ENCODE measurements at places on chromosomes 1 and 21.

DNA sequence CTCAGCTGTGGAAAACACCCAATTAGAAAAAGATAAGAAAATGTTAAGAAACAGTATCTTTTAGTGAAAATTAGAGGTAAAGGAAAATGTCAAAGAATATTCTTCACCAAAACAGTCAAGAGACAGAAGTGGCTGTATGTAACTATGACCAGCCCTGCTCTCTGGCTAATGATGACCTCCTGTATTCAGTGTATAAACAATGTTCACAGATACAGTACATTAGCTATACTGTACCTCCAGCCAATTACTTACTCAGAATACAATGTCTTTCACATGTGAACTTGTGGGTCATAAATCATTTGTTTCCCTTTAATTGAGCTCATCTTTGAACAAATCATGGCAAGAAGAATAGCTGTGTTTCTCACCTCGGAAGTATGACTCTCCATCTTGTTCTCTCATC, 432.0 kb downstream of the LMO4 start:
- no peak for DNase-seq
- peaks cover 2% of the 10 kb centered on the region for H3K36me3 ChIP-seq
- no peak overlapping the region for H3K27ac ChIP-seq
- H3K27me3 ChIP-seq: peaks cover 7% of the 10 kb centered on the region
- H3K4me3 ChIP-seq: no peak overlapping the region

GRCh38 chr1:70017770-70018169, 187.6 kb downstream of the LRRC40 start:
- no peaks in the 10 kb centered on the region for H3K36me3 ChIP-seq
- no peak for DNase-seq
- H3K4me1 ChIP-seq: no peaks in the 10 kb centered on the region
- no peak overlapping the region for H3K27ac ChIP-seq

DNA sequence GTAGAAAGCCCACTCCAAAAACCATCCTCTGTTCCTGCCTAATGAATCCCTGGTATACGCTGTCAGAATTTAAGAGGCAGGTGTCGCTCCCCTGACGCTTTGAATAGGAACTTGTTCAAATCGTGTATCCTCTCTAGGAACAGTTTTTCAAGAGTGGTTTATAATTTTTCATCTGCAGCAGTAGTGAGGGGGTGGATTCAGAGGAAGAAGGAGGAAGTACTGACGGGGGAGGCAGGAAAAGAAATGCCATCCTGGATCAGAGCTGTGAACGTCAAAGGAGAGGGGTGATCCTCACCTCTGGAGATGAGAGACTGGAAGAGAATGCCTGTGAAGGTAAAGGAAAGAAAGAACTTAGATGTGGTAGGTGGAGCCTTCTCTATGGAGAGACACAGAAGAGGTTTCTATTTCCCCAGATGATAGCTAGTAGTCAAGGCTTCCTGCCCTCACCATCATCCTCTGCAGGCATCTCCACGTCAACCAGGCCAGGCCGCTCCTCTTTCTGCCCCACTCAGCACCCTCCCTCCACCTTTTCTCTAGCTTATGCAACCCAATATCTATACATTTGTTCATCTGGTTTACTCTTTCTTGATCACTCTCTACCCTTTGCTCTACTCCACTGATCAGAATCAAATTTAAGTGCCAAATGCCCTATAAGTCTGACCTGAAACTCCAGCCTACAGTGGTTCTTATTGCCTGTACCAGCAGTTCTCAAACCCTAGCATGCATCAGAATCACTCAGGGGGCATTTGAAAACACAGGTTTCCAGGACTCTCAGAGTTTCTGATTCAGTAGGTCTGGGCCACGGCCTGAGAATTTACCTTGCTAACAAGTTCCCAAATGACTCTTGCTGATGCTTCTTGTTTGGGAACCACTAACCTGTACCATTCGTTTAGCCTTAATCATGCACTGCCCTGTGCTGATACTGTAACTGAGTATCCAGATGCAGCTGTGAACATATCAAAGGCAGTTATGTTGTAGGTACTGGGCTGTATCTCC, 13.1 kb upstream of the BCL9 start:
- peaks cover 8% of the 10 kb centered on the region for H3K4me1 ChIP-seq
- DNase-seq: no peak
- H3K36me3 ChIP-seq: peaks cover 4% of the 10 kb centered on the region
- no peak overlapping the region for H3K27ac ChIP-seq
- no peak overlapping the region for H3K4me3 ChIP-seq

DNA sequence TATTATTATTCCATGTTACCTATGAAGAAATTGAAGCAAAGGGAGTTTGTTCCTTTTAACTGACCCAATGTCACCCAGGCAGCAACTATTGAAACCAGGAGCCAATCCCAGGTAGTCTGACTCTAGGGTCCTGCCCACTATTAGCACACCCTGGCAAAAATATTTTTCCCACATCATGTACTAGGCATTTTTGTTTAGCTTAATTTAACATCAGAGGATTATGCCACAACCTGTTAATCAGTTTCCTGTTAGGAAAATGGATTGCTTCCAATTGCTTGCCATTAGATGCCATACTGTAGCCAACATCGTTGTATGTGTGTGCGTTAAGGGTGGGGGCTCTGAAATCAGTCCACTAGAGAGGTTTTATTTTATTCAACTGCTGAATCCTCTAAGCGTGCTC, 281.1 kb downstream of the DNM3 start:
- DNase-seq: no peak
- no peaks in the 10 kb centered on the region for H3K27me3 ChIP-seq
- H3K36me3 ChIP-seq: peaks cover 4% of the 10 kb centered on the region
- H3K4me1 ChIP-seq: peaks cover 28% of the 10 kb centered on the region

DNA sequence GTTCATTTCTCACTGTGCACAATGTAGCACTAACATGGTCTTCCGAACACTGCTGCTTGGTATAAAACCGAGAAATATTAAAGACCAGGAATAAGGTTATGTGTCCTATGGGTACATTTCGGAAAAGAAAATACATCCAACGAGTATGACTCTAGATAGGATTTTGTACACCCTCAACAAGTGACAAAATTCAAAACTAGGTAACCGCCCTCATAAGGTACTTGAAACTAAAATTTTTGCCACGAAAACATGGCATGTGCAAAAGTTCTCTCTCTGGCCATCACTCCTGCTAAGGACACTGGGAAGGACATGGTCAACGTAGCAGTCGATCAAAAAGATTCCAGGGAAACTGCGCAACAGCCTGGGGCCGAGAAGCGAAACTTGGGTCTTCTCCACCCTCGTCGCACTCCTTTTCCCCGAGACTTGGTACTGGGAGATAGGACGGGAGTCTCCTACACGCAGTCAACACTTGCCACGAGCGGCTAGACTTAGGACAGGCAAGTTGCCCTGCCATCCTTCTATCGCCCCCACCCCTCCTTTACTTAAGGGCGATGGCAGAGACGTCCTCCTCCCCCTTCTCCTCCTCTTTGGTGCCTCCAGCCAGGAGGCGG, 338 bp upstream of the TOR1AIP1 start:
- H3K27me3 ChIP-seq: no peaks in the 10 kb centered on the region
- H3K4me3 ChIP-seq: peak overlapping the region; percentile 99
- peak overlapping the region; percentile 100 for H3K27ac ChIP-seq
- H3K4me1 ChIP-seq: peaks cover 36% of the 10 kb centered on the region
- DNase-seq: no peak
- peaks cover 8% of the 10 kb centered on the region for H3K36me3 ChIP-seq

GRCh38 chr21:36854391-36854790, 112.1 kb downstream of the HLCS start:
- no peak for DNase-seq
- no peak overlapping the region for H3K4me3 ChIP-seq
- H3K27me3 ChIP-seq: no peaks in the 10 kb centered on the region
- H3K4me1 ChIP-seq: peaks cover 8% of the 10 kb centered on the region
- no peak overlapping the region for H3K27ac ChIP-seq

GRCh38 chr1:185704181-185704580, 30.0 kb upstream of the HMCN1 start:
- H3K36me3 ChIP-seq: peaks cover 5% of the 10 kb centered on the region
- peaks cover 35% of the 10 kb centered on the region for H3K27me3 ChIP-seq
- H3K4me3 ChIP-seq: no peak overlapping the region

- H3K27ac ChIP-seq: no peak overlapping the region
- peak overlapping the region; percentile 45 for H3K4me3 ChIP-seq
- peaks cover 5% of the 10 kb centered on the region for H3K4me1 ChIP-seq
- no peak for DNase-seq
- peaks cover 14% of the 10 kb centered on the region for H3K27me3 ChIP-seq
- H3K36me3 ChIP-seq: no peaks in the 10 kb centered on the region
Measured at GRCh38 chr1:40153073-40153770, 8.0 kb upstream of the RLF start.

DNA sequence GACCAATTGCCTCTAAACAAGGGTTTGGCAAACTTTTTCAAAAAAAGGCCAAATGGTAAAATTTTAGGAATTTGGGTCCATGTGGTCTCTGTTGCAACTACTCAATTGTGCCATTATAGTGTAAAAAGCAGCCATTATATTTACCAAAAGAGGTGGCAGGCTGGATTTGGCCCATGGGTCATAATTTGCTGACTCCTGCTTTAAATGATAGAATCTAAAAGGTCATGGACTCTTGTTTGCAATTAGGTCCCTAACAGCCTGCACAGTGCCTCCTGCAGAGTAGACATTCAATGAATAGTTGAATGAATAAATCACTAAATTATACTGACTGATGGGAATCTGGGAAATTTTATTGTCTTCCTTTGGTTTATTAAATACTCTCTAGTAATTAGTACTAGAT, 6.2 kb downstream of the BECN2 start:
- H3K4me1 ChIP-seq: no peaks in the 10 kb centered on the region
- H3K27ac ChIP-seq: no peak overlapping the region
- no peak overlapping the region for H3K4me3 ChIP-seq
- no peaks in the 10 kb centered on the region for H3K36me3 ChIP-seq

DNA sequence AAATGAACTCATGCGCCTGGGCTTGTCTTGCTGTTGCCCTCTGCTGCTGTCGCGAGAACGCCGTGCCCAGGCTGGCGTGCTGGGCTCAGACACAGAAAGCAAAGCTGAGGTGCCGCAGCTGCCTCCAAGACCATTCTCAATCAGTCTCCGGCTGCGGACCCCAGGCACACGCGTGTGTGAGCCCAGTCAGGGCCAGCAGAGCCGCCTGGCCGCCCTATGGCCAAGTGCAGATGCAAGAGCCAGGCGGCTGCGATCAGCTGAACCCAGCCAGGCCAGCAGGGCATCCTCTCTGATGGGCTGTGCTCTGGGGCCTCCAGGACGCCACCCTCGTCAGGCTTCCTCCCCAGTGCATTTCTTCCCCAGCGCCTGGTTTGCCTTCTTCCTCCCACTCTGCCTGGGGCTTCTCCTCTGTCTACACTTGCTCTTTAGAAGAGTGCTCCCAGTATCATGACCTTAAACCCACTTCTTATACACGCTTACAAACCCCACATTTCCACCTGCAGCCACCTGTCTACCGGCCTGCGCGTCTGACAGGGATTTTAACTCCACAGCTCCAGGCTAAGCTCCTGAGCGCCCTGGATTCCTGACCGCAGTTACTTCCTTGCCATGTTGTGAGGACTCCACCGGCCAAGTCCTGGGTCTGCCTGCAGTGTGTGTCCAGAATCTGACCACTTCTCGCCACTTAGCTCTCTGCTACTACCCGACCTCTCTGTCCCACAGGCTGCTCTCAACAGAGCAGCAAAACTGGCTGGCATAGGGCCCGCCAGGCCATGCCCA, 21.7 kb upstream of the LRRC47 start:
- no peak overlapping the region for H3K4me3 ChIP-seq
- no peak for DNase-seq
- no peak overlapping the region for H3K27ac ChIP-seq
- peaks cover 11% of the 10 kb centered on the region for H3K4me1 ChIP-seq

GRCh38 chr1:19825298-19825697, 10.2 kb upstream of the RNF186 start:
- no peaks in the 10 kb centered on the region for H3K4me1 ChIP-seq
- no peak for DNase-seq
- no peak overlapping the region for H3K4me3 ChIP-seq
- peaks cover 44% of the 10 kb centered on the region for H3K27me3 ChIP-seq
- peaks cover 8% of the 10 kb centered on the region for H3K36me3 ChIP-seq

DNA sequence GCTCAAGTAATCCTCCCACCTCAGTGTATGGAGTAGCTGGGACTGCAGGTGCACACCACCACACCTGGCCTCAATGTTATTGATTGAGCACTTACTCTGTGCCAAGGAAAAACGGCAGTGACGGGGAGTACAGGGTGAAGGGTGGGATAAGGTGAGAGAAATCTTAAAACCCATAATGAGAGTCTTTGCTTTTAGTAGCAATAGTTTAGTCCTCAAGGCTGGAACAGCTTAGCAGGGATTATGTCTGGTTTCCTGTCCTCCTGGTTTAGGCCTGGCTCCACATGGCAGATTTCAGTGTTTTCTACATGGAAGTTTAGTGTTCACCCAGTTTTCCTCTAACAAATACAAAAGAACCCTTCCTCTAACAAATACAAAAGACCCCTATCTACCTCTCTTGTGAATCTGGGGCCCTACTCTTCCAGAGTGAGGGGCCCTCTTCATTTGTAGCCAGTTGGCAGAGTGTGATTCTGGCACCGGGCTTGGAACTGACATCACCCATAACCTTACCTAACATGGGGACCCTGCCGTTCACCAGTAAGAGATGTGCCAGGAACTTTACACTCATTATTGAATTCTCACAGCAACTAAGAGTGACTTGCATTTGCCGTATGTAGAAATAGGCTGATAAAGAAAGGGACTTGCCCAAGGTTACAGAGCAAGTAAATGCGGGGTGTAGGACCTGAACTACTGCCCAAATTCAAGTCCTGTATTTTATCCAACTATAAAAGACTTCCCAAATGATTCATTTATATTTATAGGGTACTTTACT, 6.9 kb downstream of the ZNF691 start:
- no peak for DNase-seq
- no peaks in the 10 kb centered on the region for H3K27me3 ChIP-seq
- H3K4me3 ChIP-seq: no peak overlapping the region
- H3K4me1 ChIP-seq: peaks cover 12% of the 10 kb centered on the region
- no peak overlapping the region for H3K27ac ChIP-seq
